Left ventricle myocardium inferior (tissue), 1 donor: ENCODE measurements at places on chromosomes 5 and 9.

DNA sequence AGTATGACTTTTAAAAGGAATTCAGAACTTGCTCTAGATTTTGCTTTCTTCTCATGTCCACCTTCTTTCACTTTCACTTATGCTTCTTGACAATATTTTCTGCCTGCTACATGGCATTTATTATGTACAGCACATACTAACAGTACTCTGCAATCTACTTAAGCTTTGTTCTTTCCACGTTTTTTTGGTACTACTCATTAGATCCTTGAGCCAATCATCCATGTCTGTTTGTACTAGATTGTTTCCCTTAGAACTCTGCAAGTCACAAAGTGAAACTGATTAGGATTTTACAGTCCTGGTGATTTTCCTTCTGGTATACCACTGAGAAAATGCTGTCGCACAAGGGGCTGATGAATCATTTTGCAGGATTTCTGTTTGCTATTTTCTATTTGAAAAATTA lies 78.3 kb downstream of the PARP8 start:
- no peak for DNase-seq

DNA sequence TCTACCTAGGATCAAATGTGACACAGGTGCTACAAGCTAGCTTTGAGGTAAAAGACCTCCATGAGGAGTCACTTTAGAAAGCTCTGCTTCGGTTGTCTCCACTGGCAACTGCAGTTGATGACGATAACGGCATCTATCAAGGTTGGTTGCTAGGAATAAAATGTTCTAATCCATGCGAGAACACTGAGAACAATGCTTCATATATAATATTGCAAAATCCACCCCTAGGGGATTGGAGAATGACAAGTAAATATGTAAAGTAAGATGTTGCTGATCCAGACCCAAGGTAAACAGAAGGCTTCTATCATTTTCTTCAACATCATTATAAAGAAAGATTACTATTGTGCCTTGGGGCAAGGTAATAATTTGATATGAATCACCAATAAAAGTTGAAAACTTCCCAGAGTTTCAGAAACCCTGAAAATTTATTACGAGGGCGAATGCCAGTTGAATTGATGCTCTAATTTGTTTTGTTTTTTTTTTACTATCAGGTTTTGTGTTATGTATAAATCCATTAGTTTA lies 1003.4 kb downstream of the CDH18 start:
- DNase-seq: no peak

DNA sequence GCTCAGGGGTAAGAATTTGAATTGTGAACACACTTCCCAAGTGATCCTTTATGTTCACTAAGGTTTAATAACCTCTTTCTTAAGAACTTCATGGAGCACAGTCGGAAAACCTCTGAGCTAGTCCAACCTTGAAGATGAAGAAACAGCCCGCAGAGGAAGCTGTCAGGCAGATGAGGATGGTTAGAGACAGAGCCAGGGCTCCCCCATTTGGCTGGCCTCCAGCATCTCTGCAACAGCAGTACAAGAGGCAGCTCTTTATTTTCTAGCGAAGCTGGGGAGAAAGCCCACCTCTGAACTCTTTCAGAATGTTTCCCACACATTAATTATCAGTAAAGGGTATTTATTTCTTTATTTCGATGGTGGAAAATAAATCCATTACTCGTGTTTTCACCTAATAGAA lies 350.8 kb downstream of the DMRT2 start:
- no peak for DNase-seq

GRCh38 chr5:58462623-58463230 lies 2.8 kb upstream of the PLK2 start:
- DNase-seq: no peak

GRCh38 chr9:135088979-135089847 lies 1.7 kb downstream of the OLFM1 start:
- no peak for DNase-seq

GRCh38 chr9:91953718-91954117 lies 3.7 kb upstream of the ROR2 start:
- DNase-seq: no peak

- no peak for DNase-seq
Observed at GRCh38 chr5:171660434-171660833, 125.2 kb upstream of the SMIM23 start.

GRCh38 chr5:89534331-89534730 lies 651.3 kb upstream of the MEF2C start:
- DNase-seq: no peak

DNA sequence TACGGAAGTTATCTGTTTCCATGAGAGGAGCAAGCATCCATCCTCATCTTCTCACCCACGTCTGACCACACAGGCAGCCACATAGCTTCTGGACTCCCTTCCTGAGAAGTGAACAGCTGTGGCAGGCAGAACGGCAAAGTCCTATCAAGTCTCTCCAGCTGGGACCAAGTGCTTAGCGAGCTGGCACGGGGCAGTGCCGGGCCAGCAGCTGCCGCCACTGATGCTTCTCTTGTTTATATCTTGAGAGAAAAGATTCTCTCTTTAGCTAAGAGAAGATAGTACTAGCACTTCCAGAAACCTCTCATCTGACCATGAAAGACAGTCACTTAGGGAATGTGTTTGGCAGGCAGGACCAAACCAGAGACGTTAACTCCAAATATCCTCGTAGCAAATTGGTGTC lies 37.2 kb downstream of the PLAC8L1 start:
- peak; percentile 33 for DNase-seq

GRCh38 chr9:33082128-33082527 lies 5.7 kb upstream of the SMU1 start:
- DNase-seq: no peak

GRCh38 chr5:176880366-176881020 lies 18.7 kb downstream of the HK3 start:
- DNase-seq: no peak

GRCh38 chr5:125336401-125336800 lies 590.0 kb upstream of the ZNF608 start:
- no peak for DNase-seq

DNA sequence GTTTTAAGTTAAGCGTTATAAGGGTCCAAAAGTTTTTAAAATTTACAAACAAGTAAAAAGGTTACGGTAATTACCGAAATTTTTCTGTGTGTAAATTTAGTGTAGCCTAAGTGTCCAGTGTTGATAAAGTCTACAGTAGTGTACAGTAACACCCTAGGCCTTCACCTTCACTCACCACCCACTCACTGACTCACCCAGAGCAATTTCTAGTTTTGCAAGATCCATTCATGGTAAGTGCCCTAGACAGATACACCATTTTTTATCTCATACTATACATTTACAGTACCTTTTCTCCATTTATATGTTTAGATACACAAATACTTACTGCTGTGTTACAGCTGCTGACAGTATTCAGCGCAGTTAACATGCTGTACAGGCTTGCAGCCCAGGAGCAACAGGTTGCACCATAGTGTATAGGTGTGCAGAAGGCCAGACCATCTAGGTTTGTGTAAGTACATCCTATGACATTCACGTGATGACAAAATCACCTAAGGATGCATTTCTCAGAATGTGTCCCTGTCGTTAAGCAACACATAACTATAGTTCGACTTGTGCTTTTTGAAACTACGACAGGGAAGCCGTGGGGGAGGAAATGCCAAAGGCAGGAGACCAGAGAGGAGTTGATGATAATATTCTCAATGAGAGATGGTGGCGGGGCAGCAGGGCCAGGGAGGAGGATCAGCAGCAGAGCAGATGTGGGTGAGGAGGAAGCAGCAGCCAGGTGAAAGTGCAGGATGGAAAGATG lies 48.6 kb downstream of the PSMB7 start:
- no peak for DNase-seq
